ENCODE measurements at places on chromosomes 13 and 19.
A peak's percentile ranks its signal among the peaks of the same experiment; 100 is the strongest.

DNA sequence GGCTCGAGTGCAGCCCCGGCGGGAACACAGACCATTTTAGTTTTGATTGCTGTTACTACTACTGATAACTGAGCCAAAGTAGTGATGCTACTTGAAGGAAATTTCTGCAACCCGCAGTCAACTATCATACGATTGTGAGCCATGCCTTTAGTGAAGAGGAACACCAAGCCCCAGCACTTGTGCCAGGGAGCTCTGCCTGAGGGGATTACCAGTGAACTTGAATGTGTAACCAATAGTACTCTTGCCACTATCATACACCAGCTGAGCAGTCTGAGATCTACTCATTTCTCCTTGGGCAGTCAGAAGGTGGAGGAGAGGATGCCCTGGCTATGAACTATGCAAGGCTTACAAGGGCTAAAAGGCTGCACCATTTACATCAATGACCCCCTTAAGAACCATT lies 49.0 kb upstream of the N4BP2L1 start:
- no peaks in the 10 kb centered on the region for H3K4me1 ChIP-seq
- H3K4me3 ChIP-seq = no peak overlapping the region
- peaks cover 8% of the 10 kb centered on the region for H3K36me3 ChIP-seq
- no peak for DNase-seq

DNA sequence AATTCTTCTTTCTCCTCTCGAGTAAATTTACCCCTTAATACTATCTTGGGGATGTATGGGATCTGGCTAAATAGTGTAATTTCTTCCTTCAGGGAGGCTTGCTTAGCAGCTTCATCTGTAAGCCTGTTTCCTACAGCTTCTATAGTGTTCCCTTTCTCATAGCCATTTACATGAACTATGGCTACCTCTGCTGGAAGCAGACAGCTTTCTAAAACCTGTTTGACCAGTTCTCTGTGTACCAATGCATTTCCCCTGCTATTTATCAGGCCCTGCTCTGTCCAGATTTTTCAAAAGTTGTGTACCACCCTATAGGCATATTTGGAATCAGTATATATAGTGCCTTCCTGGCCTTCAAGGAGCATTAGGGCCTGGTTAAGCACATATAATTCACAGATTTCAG lies 113.6 kb upstream of the PCDH9 start:
- H3K36me3 ChIP-seq = no peaks in the 10 kb centered on the region
- no peak overlapping the region for H3K27ac ChIP-seq
- no peak for DNase-seq
- no peaks in the 10 kb centered on the region for H3K27me3 ChIP-seq

- no peaks in the 10 kb centered on the region for H3K27me3 ChIP-seq
- no peak overlapping the region for H3K27ac ChIP-seq
- DNase-seq = no peak
- H3K36me3 ChIP-seq = peaks cover 14% of the 10 kb centered on the region
- H3K4me1 ChIP-seq = no peaks in the 10 kb centered on the region
Observed at GRCh38 chr13:23349161-23349897, 84.2 kb downstream of the SACS start.

- H3K27ac ChIP-seq = no peak overlapping the region
- H3K36me3 ChIP-seq = no peaks in the 10 kb centered on the region
- H3K4me1 ChIP-seq = no peaks in the 10 kb centered on the region
- H3K27me3 ChIP-seq = no peaks in the 10 kb centered on the region
- no peak for DNase-seq
Observed at GRCh38 chr19:38139122-38139521, 84.9 kb downstream of the DPF1 start.

GRCh38 chr13:33862016-33862415 lies 44.1 kb downstream of the RFC3 start:
- DNase-seq = no peak
- H3K4me1 ChIP-seq = no peaks in the 10 kb centered on the region
- no peak overlapping the region for H3K4me3 ChIP-seq
- no peak overlapping the region for H3K27ac ChIP-seq
- H3K27me3 ChIP-seq = no peaks in the 10 kb centered on the region

- DNase-seq = peak; percentile 69
- H3K27ac ChIP-seq = peak overlapping the region; percentile 81
- peaks cover 8% of the 10 kb centered on the region for H3K4me1 ChIP-seq
- no peaks in the 10 kb centered on the region for H3K36me3 ChIP-seq
- no peaks in the 10 kb centered on the region for H3K27me3 ChIP-seq
- H3K4me3 ChIP-seq = no peak overlapping the region
Observed at GRCh38 chr19:55467236-55468053, 2.9 kb upstream of the C19orf85 start.

- H3K36me3 ChIP-seq = no peaks in the 10 kb centered on the region
- no peak for DNase-seq
- H3K27me3 ChIP-seq = no peaks in the 10 kb centered on the region
- H3K27ac ChIP-seq = no peak overlapping the region
Observed at GRCh38 chr13:104586051-104586746, 1520.0 kb upstream of the SLC10A2 start.

- peaks cover 9% of the 10 kb centered on the region for H3K36me3 ChIP-seq
- peak within 1 kb of the TSS; percentile 95 for H3K4me3 ChIP-seq
- H3K27ac ChIP-seq = peak within 1 kb of the TSS; percentile 87
- no peaks in the 10 kb centered on the region for H3K27me3 ChIP-seq
- DNase-seq = peak; percentile 56
Observed at GRCh38 chr19:51904331-51905165, at the start of gene ZNF649. ZNF649 (minus strand) TSS chr19:51905017; CDS start chr19:51900107, 4,910 bp downstream.

GRCh38 chr19:31821346-31821745 lies 472.1 kb upstream of the TSHZ3 start:
- H3K36me3 ChIP-seq = no peaks in the 10 kb centered on the region
- no peaks in the 10 kb centered on the region for H3K27me3 ChIP-seq
- no peaks in the 10 kb centered on the region for H3K4me1 ChIP-seq
- H3K27ac ChIP-seq = no peak overlapping the region
- no peak for DNase-seq
- no peak overlapping the region for H3K4me3 ChIP-seq

DNA sequence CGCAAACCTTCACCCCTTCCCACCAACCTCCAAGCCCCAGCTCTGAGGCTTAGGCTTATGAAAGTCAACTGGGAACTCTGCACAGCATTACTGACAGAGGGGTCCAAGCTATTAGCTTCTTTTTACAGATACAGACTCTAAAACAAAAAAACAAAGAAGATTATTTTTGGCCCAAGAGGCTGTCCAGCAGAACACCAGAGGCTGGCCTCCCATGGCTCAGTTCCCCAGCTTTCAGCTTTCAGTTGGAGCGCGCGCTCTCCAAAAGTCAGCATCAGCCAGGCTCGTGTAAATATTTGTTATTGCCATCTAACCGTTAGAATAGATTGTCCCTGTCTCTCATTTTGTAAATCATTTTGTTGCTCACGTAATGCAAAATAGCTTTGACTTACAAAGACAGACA lies 58.4 kb downstream of the ZIC5 start:
- H3K4me1 ChIP-seq = peaks cover 15% of the 10 kb centered on the region
- no peak overlapping the region for H3K4me3 ChIP-seq
- no peaks in the 10 kb centered on the region for H3K36me3 ChIP-seq
- no peak overlapping the region for H3K27ac ChIP-seq

DNA sequence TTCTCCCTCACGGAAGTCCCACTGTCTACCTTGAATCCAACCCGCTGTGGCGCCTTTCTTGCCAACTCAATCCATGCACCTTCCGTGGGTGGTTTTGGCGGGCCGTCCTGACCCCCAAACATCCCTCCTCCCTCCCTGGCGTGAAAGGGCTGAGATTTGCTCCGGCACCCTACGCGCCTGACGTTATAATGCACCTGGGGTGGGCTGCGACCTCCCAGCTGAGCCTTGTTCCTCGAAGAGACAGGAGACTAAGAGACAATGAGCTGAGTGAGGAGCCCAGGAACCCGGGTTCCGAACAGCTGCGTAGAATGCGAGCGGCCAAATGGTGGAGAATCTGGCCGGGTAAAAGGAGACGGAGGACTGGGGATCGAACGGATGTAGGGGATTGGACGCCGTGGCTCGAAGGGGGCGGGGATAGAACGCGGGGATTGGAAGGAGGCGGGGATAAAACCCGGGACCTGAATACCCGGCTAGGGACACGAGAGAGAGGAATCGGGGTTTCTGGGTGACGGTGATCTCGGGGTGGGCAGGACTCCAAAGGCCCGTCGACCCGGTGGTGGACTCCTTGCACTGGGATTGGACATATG lies at the start of gene CPT1C:
Gene CPT1C (plus strand): TSS at position 461 of the 587 bp plus-strand sequence. CDS start 1,137 bp downstream, outside the sequence.
- DNase-seq = peak; percentile 16
- H3K27ac ChIP-seq = no peak within 1 kb of the TSS
- peak within 1 kb of the TSS; percentile 47 for H3K4me3 ChIP-seq
- H3K36me3 ChIP-seq = peaks cover under 1% of the 10 kb centered on the region
- no peaks in the 10 kb centered on the region for H3K27me3 ChIP-seq

DNA sequence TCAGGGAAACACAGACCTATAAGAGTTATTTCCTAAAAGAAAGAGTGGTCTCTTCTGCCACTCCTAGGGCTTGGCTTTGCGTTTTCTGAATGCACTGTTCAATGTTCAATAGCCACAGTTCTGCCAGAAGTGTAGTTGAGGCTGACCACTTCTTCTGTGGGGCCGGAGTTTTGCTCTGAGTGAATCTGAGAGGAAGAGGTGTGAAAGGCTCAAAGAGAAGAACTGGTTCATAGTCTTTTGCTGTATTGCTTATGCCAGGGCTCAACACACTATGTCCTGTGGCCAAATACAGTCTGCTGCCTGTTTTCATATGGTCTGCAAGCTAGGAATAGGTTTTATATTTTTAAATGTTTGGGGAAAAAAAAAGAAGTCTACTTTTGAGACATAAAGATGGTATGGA lies 128.2 kb downstream of the STOML3 start:
- no peaks in the 10 kb centered on the region for H3K36me3 ChIP-seq
- H3K27ac ChIP-seq = no peak overlapping the region
- H3K4me3 ChIP-seq = no peak overlapping the region
- no peak for DNase-seq
- H3K27me3 ChIP-seq = no peaks in the 10 kb centered on the region
- H3K4me1 ChIP-seq = no peaks in the 10 kb centered on the region

DNA sequence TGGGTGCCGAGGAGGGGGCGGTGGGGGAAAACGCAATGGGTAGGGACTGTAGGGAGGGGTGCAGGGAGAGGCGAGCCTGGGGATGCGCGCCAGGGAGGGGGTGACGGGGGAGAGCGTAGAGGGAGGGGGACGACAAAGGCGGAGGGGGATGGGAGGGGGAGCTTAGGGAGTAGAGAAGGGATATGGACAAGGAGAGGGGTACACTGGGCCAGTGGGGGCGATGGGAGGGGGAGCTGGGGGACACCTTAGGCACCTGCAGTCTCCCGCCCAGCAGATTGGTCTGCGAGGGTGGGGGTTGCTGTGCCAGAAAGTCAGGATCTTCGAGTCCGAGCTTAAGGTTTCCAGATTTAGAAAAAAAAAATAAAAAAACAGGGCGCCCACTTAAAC lies 15.7 kb downstream of the CCDC124 start:
- peaks cover 54% of the 10 kb centered on the region for H3K4me1 ChIP-seq
- H3K36me3 ChIP-seq = no peaks in the 10 kb centered on the region
- DNase-seq = no peak
- no peak overlapping the region for H3K27ac ChIP-seq
- H3K27me3 ChIP-seq = peaks cover 39% of the 10 kb centered on the region

DNA sequence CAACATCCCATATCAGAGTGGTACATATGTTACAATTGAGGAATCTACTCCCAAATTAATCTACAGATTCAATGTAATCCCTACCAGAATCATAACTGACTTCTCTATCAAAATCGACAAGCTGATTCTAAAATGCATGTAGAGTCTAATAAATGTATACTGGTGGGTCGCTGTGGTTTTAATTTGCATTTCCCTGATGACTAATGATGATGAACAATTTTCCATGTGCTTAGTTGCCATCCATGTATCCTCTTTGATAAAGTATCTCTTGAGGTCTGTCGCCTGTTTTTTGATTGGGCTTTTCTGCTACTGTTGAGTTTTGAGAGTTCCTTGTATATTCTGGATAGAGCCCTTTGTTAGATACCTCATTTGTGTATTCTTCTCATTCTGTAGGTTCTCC lies 43.8 kb downstream of the KLF12 start:
- H3K4me3 ChIP-seq = no peak overlapping the region
- H3K36me3 ChIP-seq = no peaks in the 10 kb centered on the region
- DNase-seq = no peak

GRCh38 chr13:21537105-21537504 lies 66.9 kb downstream of the MICU2 start:
- no peaks in the 10 kb centered on the region for H3K4me1 ChIP-seq
- H3K4me3 ChIP-seq = no peak overlapping the region
- H3K27ac ChIP-seq = no peak overlapping the region
- no peaks in the 10 kb centered on the region for H3K27me3 ChIP-seq
- no peaks in the 10 kb centered on the region for H3K36me3 ChIP-seq

DNA sequence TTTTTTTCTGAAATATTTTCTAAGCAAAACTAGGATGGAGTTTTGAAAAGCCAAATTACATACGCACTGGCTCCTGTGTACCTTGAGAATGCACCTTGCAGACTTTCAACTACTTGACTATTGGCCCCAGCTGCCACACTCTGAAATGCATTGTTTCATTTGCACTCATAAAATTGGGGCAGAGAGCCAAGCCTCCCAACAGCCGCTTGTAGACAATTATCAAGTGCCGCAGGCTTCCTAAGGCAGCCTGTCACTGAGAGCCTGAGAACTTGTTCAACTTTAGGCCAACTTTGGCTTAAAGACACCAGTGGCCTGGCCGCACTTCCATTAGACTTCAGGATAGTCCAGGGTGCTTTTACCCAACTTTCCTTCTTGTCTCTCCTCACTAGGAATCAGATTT lies 115.7 kb upstream of the STARD13 start:
- H3K4me1 ChIP-seq = no peaks in the 10 kb centered on the region
- DNase-seq = no peak
- no peak overlapping the region for H3K27ac ChIP-seq
- no peaks in the 10 kb centered on the region for H3K27me3 ChIP-seq
- H3K36me3 ChIP-seq = no peaks in the 10 kb centered on the region

GRCh38 chr19:38793177-38793576 lies 4.2 kb downstream of the LGALS7B start:
- H3K36me3 ChIP-seq = no peaks in the 10 kb centered on the region
- no peaks in the 10 kb centered on the region for H3K27me3 ChIP-seq
- H3K4me3 ChIP-seq = no peak overlapping the region
- DNase-seq = no peak
- no peaks in the 10 kb centered on the region for H3K4me1 ChIP-seq

DNA sequence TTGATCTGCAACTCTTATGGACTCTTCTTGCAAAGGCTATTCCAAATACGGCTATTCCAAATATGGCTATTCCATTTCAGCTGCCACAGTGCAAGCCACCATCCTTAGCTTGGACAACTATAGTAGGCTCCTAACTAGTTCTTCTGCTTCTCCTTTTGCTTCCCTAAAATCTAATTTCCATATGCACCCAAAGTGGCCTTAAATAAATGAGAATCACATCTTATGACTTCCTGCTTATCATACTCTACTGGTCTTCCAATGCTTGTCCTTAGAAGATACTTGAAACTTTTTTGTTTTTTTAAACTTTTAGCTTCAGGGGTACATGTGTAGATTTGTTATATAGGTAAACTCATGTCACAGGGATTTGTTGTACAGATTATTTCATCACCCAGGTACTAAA lies 4.9 kb downstream of the UCHL3 start:
- H3K36me3 ChIP-seq = peaks cover 5% of the 10 kb centered on the region
- no peak for DNase-seq

Measured in CD8-positive, alpha-beta memory T cell (primary cell).